NCI-H774 (cell line): ENCODE measurements at places on chromosomes 1 and 21.

GRCh38 chr1:197234581-197234980, 33.5 kb upstream of the CRB1 start:
- DNase-seq, result no peak

DNA sequence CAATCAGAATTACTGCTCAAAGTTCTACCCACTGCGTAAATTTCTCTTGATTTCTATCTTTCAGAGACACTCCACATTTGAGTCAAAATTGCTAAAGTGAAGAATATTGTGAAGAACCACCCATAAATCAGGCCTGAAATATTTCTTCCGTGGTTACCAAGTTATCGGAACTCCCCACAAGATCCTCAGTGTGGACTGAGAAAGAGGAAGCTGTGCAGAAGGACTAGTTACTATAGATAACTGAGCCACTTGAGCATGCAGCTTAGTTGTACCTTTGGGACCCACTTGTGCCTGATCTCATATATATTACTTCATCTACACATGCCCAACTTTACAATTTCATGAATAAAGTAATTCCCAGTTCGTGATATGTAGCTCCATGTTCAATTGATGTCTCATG, 18.4 kb downstream of the RWDD3 start:
- no peak for DNase-seq

DNA sequence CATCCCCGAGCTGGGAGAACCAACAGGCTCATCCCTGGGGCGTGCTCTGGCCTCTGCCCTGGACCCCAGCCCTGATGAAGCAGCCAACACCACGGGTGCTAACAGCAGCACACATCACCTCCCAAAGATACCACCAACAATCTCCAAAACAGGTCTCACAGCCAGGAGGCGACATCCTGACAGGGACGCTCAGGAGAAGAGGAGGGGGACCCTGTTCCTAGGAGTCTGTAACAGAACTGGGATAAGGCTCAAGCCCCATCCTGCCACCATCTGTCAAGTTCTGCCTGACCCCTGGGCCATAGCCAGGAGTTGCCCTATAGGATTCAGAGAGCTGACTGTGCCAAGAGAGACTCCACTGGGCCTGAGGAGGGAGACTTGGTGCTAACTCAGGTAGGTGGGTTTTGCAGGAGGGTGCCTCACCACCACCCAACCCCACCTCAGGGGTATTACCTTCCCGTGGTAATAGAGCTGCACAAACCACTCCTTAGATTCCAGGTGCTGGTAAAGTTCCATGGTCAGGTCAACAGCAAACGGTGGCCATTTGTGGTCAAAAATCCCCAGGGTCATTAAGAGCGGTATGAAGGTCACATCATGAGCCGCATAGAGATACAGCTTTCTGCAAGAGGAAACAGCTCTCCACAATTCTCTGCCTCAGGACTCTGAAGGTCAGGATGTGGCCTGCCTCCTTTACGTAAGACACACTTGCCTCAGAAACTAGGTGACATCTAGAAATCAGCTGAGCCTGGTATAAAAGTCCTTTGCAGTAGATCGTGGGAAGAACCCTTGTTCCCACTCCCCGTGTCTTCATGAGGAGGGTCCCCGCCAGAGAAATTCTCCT, 22.3 kb downstream of the ACP6 start:
- DNase-seq, result no peak

GRCh38 chr1:23452011-23452411, 27.5 kb upstream of the TCEA3 start:
- no peak for DNase-seq

DNA sequence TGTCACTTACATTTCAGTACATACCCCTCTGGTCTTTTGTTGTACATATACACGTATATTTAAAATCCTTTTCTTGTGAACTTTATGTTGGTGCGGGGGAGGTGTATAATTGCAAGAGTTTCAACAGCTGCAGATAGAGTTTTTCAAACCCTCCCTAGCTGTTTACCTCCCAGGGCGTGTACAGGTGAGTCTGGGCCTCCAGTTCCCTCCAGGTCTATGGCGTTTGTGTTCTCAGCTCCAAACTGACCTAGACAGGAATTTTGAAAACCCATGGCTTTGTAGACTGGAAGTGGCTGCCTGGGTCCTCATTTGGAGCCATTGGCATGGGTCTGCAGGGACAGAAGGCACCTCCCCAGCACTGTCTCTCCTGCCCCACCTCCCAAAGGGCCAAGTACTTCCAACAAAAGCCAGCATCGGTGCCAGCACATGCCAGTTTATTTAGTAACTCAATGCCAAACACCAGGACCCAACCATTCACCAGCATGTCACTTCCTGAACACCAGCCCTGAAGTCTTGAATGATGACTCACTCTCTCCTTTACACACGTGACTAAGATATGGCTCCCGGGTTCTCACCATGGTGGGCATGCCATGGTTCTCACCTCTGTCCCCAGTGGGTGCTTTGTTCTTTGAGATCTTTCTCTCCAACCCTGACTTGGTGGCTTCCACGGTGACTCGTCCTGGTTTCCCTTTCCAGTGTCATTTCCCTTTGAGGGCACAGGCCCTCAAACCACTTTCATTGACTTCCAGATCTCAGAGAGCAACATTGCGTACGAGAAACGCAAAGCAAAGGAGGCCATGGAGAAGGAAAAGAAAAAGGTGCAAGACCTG, 57.3 kb upstream of the EFHD2 start:
- peak; percentile 7 for DNase-seq

GRCh38 chr1:236913371-236914037, 90.7 kb downstream of the MT1HL1 start:
- DNase-seq, result no peak
